KBM-7 (cell line): ENCODE measurements at places on chromosomes 11 and 22.

DNA sequence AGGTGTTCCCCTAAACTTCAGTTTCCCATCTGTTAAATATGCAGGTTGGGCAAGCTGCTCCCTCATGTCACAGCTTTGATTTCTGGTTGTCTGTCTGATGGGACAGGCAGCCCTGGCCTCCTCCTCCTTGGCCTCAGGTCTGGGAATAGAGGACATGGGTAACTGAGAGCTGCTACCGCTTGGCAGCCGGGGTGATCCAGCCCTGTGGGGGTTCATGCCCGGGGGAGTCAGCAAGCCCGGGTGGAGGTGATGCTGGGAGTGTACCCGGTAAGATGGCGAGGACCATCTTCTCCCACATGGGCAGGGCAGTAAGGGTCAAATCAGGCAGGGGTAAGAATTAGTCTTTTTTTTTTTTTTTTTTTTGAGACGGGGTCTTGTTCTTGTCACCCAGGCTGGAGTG, 845.0 kb downstream of the TBC1D22A start:
- no peak for DNase-seq

DNA sequence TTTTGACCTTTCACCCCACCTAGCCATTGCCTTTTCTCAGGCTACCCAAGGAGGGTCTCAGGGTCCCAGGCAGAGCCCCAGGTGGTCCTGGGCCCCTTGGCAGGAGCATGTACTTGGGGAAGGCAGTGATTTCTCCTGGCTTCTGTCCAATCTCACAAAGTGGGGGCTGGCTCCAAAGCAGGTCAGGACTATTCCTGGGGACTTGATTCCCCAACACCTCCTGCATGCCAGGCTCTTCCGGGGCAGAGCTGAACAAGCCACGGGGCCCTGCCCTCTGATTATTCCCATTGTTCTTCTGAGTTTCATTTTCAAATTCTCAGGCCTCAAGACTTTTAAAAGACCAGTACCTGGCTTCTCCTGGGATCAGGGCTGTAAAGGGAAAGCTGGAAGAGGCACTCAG, 1.5 kb upstream of the TCF20 start:
- no peak for DNase-seq

GRCh38 chr11:12287374-12288211, 89.8 kb upstream of the PARVA start:
- DNase-seq = peak; percentile 30

DNA sequence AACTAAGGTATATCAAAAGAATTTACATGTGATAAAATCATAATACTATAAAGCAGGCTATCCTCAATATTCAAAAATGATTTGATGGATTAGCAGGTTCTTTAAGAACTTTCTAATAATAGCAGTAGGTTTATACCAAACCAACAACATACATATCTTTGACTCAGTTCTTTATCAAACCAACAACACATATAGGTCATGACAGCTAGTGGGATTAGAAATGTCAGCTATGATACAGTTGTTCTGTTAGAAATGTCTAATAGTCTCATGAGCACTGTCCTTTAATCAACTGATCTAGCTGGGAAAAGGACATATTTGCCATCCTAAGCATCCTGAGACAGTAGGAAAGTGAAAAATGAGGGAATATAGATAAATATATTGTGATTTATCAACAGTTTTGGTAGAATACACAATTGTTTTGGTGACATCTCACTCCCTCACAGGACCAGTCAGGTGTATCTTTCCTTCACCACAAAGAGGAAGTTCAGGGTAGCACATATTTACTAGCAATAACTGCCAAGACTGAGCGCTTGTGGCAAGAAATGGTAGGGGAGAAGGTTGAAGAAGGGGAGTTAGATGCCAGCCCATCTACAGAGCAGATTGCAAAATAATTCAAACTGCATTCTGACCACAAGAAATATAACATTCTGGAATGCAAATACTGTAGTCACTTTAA, 90.8 kb upstream of the APOA1 start:
- DNase-seq = peak; percentile 72

DNA sequence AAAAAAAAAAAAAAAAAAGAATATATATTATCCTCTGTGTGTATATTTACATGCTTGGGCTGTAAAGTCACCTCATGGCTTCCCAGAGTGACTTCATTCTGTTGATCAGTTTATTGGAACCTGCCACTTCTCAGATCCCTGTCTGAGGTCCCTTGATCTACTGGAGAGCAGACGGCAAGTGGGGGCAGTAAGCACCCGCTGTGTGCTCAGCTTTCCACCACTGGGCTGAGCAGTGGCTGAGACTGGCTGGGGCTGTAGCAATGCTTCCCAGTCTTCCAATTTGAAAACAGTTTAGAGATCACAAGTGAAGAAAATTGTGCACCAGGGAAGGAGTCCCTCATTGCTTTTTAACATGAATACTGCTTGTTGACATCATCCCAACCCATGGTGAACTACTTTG, 6.9 kb upstream of the RBM4B start:
- DNase-seq = no peak

DNA sequence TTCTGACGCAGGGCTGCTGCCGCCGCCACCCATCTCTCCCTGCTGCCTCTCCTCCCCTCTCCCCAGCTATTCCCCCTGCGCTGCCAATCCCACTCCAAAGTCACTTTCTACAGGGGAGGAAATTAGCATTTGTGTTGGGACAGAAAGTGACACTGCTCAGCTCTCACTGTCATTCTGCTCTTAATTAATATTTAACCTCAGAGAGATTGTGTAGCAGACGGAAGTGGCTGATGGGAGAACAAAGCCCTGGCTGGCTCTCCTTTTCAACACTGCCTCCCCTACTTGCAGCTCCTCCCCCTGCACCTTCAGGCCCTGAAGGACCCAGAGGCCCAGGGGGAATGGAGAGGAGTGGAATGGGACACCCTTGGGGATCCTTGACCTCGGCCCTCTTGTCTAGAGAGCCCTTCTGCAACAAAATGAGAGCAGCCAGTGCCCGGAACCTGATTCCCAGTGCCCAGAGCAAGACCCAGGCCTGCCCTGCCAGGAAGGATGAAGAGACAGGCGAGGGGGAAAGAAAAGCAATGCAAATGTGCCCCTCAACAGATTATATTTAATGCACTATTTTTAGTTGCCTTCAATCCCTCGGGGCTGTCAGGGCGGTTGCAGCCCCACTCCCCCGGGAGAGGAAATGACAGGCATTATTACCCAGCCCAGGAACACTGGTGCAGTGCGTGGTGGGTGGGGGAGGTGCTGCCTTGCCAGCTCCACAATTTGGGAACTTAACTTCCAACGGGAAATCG, 14.6 kb upstream of the NRGN start:
- no peak for DNase-seq

- no peak for DNase-seq
These were observed 693 bp upstream of the LINC01488 start for GRCh38 chr11:69480547-69481392.

DNA sequence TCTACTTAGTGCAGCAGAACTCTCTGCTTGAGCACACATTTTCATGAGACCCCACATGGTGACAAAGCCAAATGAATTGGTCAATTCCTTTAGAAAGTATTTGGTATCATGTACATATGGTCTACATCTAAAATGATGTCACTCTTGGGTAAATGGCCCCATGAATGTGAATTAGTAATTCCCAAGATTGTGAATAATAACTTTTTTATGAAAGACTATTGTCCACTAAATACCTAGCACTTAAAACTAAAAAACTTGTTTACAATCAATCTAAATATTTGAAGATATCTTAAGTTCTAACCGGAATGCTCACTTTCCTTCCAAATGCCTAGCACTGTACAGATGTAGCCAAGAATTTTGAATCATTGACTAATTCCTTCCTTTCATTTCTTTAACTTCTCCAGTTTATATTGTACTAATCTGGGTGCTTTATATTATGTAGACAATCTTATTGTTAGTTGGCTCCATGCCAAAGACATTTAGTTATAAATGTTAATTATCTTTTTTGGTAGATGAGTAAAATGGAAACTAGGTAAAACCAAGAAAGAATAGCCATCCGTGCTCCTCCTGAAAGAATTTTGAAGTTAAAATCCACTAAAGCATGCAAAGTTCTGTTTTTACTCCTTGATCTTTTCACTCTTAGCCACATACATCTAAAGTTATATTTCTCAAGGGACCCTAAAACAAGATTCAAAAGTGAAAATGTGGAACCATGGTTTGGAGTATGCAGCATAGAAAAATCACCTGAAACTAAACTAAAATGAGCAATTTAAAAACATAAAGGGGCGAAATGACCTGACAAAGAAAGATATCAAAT, 145.0 kb upstream of the ARHGAP20 start:
- DNase-seq = no peak

GRCh38 chr22:44312766-44313165, at the start of gene SHISAL1:
Gene SHISAL1 (minus strand): TSS chr22:44312951. CDS start chr22:44300945, 12,006 bp downstream.
- no peak for DNase-seq

DNA sequence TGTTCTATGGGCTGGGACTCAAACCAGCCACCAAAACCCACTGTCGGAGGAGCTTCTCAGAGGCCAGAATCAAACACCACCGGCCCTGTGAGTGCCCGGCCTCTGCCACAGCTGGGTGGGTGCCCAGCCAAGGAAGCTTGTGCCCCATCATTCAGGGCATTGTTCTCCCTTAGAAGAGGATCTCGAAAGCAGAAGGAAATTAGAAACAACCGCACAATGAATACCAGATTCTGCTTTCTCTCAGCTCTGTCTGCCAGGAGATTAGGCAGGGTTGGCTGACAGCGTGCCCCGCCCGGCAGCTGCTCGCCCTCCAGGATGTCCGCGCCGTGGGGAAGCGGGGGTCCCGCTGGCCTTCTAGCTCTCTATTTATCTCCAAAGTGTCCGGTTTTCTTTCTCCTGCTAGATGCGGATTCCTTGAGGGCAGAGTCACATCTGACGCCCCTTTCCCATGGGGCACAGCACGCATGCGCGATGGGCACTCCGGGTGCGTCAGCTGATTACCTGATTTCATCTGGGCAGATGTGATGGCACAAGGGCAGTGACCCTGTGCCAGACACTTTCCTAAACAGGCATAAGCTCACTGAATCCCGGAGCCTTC, 25.5 kb downstream of the SCGB1A1 start:
- peak; percentile 40 for DNase-seq

GRCh38 chr22:44719586-44720368, 17.8 kb downstream of the PRR5 start:
- no peak for DNase-seq

- DNase-seq = peak; percentile 83
These were observed 23.4 kb downstream of the ARFGAP2 start for GRCh38 chr11:47152953-47153950.

DNA sequence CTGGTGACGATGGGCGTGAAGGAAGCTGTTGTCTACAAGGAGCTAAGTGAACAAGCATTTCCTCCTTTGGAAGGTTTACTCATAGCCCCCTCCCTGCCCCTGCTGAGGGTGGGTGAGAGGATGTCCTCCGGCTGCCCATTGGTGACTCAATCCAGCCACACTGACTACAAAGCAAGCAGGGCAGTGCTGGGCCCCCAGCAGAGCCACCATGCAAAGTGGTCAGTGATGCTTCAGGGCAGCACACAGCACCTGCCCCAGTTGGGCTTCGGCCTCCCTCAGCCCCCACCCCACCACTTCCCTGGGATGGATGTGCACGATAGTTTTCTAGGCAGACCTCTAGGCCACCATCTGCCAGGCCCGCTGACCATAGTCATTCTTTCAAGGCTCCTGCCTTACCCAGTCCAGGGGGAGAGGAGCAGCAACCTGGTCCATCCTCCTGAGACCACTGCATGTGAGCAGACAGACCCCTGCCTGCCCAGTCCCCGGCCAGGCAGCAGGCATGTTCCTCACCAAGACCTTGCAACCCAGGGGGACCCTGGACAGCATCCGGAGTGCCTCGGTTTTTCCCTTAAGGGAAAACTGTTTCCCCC, 125.1 kb downstream of the BCR start:
- no peak for DNase-seq

DNA sequence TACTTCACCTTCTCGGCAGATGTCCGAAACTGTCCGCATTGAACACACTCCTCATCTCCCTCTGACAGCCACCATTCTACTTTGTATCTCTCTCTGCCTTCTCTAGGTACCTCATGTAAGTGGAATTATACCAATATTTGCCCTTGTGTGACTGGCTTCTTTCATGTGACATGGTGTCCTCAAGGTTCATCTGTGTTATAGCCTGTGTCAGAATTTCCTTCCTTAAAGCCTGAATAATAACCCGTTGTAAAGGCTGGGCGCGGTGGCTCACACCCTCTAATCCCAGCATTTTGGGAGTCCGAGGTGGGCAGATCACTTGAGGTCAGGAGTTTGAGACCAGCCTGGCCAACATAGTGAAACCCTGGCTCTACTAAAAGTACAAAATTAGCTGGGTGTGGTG, 40.4 kb upstream of the PPP6R3 start:
- no peak for DNase-seq

DNA sequence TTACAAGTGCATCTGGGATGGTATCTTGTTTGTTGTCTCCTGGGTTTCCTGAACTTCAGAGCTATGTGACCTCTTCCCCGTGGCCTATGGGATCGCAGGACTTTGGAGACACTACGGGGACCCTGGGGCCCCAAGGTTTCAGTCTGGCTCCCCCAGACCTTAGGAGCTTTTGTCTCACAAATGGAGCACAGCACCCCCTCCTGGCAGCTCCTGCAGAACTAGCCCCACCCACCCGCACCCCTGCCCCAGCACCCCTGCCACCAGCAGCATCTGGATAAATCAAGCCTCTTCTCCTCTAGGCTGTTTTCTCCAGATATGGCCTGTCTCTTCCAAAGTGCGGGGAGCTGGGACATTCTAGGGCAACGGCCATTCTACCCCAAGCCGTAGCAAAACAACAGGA, 10.4 kb downstream of the RCOR2 start:
- no peak for DNase-seq

DNA sequence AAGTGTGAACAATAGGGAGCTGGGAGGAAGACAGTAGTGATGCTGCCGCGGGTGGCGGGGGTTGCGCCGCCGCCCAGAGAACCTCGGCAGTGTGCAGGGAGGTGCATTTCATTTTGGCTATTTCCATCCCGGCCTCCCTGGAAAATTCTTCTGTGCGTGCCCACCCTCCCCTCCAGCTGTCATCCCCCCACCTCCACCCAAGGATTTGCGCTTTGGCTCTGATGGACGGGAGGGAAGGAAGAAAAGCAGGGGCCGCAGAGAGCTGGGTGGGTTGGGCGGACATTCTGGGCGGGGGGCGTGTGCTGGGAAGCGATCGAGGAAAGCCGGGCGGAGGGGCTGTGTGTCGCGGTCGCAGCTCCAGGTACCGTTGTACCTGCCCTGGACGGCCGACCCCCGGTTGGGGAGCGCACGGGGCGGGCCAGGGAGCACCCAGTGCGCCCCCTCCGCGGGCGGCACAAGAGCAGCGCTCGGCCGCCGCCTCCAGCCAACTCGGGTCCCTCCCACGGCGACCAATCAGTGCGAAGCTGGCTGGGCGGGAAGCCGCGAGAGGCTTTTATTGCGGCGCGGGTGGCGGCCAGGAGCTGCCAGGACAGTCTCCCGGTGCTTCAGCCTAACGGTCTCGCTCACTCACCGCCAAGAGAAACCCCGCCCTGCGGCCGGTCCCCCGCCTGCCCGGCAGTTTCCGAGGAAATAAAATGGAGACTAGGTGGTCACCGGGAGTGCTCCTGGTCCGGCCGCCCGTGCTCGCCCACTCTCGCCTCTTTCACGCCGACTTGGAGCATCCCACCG, 1.6 kb downstream of the NCAM1 start:
- DNase-seq = no peak

GRCh38 chr11:74182635-74183034, 11.5 kb downstream of the PPME1 start:
- no peak for DNase-seq
